Substantia nigra (tissue), 51 donors: ENCODE measurements at places on chromosomes 2 and 18.

DNA sequence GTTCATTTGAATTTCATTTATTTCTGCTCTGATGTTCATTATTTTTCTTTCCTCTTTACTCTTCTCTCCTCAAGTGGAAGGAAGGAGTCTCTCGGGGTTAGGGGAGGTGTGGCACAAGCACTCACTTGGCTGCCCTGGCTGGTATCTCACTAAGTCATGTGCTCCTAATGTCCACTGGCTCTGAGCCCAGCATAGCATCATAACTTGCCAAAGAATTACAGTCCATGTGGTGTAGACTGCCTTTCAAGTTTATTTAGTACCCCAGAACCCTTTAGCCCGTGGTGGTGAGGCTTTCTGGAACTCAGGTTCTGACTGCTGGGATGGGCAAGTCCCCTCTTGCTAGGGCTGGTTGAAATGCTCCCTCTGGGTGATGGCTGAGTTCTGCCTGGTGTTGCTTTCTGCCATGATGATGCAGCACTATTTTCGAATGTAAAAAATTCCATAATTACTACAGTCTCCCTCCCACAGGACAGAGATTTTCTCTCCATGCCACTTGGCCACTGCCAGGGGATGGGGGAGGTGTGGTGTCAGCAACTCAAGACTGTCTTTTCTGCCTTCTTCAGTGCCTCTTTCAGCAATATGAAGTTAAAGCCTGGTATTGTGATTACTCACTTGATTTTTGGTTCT, 22.2 kb downstream of the SPAG16 start:
- no peak for DNase-seq

GRCh38 chr18:23291456-23292205, 156.3 kb downstream of the CABLES1 start:
- no peak for DNase-seq

- no peak for DNase-seq
These were observed 15.0 kb downstream of the SNTG2 start for GRCh38 chr2:965640-966147.

- DNase-seq, result no peak
These were observed 263.2 kb downstream of the MEIS1 start for GRCh38 chr2:66698091-66698490.

DNA sequence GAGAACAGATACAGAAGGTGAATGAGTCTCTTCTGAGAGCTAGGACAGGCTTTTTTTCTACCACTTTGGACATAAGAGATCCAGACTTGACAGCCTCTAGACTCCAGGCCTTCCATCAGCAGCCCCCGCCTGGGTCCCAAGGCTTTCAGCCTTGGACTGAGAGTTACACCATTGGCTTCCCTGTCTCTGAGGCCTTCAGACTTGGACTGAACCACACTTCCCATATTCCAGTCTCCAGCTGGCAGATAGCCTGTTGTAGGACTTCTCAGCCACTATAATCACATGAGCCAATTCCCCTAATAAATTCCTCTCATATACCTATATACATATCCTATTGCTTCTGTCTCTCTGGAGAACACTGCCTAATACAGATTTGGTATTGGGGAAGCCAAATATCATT, 128.2 kb downstream of the MCFD2 start:
- DNase-seq, result no peak

GRCh38 chr2:200128296-200128695, 172.9 kb downstream of the MAIP1 start:
- no peak for DNase-seq

DNA sequence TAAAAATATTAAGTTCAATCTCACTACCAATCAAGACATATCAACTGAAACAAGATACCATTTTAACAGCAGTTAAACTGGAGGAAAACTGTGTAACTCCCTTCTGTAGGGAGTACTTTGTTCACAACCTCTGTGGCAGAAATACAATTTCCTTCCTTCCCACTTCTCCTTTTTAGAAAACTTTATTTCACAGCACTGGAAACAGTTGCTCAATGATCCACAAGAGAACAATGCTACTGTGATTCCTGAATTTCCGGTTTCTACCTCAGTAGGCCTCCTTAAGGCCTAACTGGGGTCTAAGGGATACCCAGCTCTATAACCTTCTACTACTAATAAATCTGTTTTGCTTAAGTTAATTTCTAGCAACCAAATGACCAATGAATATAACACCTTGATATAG, 14.1 kb downstream of the TLK1 start:
- DNase-seq, result no peak

GRCh38 chr2:200220251-200220650, 86.2 kb upstream of the SPATS2L start:
- DNase-seq, result no peak

GRCh38 chr2:2879071-2879470, 498.5 kb downstream of the EIPR1 start:
- no peak for DNase-seq

- DNase-seq, result no peak
These were observed 76.5 kb downstream of the LPIN1 start for GRCh38 chr2:11822746-11823451.

DNA sequence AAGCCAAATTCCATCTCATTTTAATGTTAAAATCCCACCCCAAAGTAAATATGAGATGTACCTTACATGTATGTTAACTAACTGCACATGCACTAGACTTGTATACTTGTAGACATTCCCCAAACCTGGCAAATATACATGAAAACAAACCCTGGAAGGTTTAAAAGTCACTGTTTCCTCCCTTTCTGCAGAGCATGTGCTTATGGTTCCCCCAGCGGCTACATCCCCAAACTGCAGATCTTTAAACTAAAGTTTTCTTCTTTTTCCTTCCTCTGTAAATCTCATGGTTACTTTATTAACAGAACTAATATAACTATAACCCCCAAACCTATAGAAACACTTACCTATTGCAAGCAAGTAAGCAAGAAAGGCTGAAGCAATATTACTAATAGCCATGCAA, 731.5 kb downstream of the LRP1B start:
- DNase-seq, result no peak

GRCh38 chr2:239689410-239689809, 288.6 kb upstream of the HDAC4 start:
- no peak for DNase-seq

GRCh38 chr2:152571048-152571766, 146.1 kb downstream of the PRPF40A start:
- DNase-seq, result no peak

GRCh38 chr2:216133397-216133796, 24.2 kb downstream of the XRCC5 start:
- DNase-seq, result no peak

DNA sequence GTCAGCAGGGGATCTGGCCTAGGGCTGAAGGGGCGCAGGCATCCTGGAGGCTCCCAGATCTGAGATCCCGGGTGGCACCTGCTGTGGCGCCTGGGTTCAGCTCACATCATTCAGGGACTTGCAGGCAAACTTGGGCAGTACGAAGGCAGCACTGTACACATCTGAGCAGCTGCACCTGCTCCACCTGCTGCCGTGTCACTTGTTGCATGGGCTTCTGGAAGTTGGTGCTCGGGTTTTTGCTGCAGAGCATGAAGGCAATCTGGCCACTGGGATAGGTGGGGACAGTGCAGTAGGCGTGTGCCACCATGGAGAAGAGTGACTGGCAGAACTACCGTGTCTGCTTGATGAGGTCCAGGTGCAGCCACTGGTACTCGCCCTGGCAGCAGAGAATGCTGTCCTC, 48.6 kb downstream of the UGGT1 start:
- DNase-seq, result no peak

- no peak for DNase-seq
These were observed 1.0 kb downstream of the CYP1B1 start for GRCh38 chr2:38074764-38075506.

DNA sequence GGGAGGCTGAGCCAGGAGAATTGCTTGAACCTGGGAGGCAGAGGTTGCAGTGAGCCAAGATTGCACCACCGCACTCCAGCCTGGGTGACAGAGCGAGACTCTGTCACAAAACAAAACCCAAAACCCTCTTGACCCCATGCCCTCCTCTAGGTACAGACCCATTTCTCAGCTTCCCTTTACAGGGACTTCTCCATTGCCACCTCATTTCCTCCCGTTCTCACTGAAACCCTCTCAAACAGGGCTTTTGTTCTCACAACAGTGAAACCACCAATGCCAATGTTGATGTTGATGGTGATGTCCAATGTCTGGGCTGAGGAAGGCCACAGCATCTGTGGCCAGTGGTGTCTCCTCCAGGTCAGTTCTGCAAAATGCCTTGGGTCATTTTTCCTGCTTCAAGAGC, 69.0 kb upstream of the ZCCHC2 start:
- DNase-seq, result no peak
